ENCODE measurements at places on chromosomes 3 and 15.

GRCh38 chr3:154779571-154779970 is 300.5 kb upstream of the MME start:
- DNase-seq = no peak

DNA sequence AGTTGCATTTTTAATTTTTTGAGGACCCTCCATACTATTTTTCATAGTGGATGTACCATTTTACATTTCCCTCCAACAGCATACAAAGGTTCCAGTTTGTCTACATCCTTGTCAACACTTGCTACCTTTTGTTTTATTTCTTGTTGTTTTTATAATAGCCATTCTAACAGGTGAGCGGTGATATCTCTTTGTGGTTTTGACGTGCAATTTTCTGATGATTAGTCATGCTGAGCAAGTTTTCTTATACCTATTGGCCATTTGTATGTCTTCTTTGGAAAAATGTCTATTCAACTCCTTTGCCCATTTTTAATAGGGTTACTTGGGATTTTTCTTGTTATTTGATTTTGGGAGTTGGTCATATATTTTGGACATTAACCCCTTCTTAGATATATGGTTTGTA is 187.0 kb downstream of the CDIN1 start:
- no peak for DNase-seq

DNA sequence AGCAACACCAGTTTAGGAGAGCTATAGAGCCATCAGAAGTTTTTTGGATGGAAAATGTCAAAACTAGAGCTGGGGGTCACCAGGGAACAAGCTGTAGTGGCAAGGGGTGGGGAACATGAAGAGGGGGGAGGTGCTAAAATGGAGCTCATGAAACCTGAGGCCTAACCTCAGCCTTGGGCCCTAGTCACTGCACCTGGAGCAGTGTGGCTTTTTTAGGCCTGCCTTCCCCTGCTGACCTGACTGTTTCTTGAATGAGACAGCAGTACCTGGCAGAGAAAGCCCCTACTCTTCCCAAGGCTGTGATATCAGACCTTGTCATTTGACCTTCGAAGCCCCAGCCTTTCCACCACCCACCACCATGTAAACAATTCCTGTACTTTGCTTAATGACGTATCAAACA is 383.5 kb downstream of the EPHB1 start:
- DNase-seq = no peak

DNA sequence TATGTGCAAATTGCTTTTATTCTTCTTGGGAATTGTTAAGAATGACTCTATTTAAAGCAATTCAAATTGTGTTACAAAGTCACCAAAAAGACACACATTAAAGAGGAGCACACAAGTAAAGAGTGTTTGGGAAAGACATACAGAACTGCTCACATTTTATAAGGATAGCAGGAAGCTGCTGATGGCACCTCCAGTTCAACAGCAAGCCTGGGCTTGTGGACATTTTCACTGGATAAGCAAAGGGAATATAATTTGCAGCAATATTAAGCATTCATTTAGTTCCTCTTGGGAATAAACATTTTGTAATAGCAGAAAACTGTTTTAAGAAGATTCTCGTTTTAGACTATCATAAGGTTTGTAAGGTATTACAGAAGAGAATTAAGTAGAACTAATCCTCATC is 1271.9 kb downstream of the ZPLD1 start:
- DNase-seq = no peak

DNA sequence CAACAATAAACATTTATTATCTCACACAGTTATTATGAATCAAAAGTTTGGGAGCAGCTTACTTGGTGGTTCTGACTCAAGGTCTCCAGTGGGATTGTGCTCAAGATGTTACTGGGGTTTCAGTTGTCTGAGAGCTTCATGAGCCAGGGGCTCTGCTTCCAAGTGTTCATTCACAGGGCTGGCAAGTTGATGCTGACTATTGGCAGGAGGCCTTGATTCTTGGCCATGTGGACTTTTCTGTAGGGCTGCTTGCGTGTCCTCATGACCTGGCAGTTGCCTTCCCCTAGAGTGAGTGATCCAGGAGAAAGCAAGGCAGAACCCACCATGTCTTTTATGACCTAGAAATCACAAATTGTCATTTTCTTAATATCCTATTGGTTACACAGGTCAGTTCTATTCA is 87.2 kb upstream of the TNFAIP8L3 start:
- no peak for DNase-seq

DNA sequence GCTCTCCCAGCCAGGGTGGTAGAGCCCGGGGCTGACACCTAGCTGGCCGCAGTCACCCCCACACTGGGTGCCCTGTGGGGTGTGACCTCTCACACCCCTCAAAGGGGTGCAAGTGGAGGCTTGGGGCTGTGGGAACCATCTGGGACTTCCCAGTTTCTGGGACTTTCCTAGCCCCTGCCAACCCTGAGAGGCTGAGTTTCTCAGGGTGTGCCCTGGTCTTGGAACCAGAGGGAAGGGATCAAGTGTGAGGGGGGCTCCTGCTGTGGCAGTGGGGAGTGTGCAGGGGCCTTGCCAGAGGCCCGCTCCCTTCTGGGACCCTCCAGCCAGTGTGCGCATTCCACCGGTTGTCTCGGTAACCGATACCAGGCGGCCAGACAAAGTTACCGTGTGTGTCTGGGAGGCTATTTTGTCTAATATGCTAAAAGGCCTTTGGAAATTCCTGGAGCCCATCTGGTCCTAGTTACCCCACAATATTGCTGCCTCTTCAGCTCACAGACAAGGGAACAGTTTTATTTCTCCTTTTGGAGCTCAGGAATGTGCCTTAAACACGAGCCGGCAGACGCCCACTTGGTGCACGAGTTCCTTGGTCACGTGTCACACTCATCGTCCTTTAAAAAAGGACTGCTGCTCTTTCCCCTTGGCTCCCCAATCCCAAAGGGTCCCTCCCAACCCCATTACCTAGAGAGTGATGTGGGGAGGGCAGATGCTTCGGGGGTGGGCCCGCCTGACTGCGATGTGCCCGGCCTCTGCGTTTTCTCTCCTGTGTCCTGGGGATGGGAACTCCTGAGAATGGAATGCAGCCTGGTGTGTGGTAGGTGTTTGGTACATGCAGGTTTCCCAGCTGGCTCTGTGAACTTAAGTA is 33.2 kb downstream of the HDAC11 start:
- no peak for DNase-seq

GRCh38 chr3:117404730-117405129 is 695.2 kb downstream of the TUSC7 start:
- DNase-seq = no peak

- DNase-seq = peak; percentile 29
Observed at GRCh38 chr15:58165661-58166060, 27.5 kb downstream of the AQP9 start.

GRCh38 chr15:93031103-93031464 is 57.9 kb downstream of the RGMA start:
- DNase-seq = no peak

Measured in COR-L47 (cell line).